Esophagus squamous epithelium (tissue), 5 donors: ENCODE measurements at places on chromosomes 7 and 10.

- no peak for DNase-seq
These were observed 215.1 kb downstream of the STK31 start for GRCh38 chr7:23925088-23925487.

DNA sequence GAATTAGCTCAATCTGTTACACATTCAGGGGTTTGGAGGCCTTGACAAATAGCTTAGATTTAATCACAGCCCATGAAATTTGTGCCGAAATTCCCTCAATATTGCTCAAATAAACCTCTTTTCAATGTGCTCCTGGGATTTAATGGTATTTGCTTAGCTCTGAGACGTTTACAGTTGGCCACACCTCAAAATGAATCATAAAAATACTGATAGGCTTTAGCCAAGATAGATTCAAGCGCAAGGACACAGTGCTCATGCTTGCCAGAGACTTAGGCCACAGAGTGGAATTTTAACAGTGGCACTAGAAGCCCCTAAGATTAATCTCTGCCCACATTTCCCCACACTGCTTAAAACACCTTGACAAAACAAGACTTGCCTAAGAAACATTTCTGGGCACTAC is 2.3 kb upstream of the SEMA3C start:
- DNase-seq: no peak

GRCh38 chr10:70052462-70053217 is at the start of gene MACROH2A2:
Gene MACROH2A2, plus strand, starts transcription at chr10:70052846. Its CDS starts 22,813 bp downstream, at chr10:70075659.
- DNase-seq: no peak

DNA sequence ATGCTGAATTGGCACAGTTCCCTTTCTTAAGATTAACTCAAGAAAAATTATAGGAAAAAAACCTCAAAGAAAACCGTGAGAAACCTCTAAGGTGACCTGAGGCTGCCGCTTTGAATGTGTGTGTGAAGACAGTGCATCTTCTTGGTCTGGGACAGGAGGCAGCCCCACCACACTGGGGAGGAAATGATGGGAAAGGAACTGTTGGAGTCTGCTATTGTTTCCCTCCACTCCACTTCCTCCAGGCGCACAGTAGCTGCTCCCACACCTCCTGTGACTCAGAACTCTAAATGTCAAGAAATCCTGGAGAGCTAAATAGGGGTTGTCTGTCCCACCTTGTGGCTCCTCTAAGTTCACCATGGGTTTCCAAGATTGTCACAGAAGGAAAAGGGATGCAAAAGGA is 179.4 kb downstream of the PDE1C start:
- DNase-seq: no peak

DNA sequence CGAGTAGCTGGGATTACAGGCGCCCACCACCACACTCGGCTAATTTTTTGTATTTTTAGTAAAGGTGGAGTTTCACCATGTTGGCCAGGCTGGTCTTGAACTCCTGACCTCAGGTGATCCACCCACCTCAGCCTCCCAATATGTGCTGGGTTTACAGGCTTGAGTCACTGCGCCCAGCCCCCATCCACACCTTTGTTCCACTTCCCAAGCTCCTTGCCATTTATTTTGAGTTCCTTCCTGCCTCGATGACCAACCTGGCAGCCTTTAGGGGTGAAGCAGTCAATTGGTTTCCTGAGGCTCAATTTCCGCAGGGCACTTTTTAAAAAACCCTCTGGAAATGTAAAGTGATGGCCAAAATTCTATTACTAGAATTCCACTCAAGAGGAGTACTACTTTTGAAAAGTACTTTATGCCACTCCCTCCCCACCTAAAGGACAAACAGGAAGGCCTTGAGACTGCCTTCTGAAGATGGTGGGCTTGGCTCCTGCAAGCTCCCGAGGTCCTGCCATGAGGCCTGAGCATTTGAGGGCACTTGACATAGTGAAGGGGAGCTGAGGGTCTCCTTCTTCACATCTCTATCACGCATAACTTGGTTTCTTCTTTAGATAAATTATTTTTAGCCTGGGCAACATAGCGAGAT is 32.5 kb upstream of the RBM33 start:
- DNase-seq: no peak

- no peak for DNase-seq
These were observed 20.3 kb upstream of the SFRP5 start for GRCh38 chr10:97791824-97792721.

GRCh38 chr10:76047521-76047920 is 616.1 kb downstream of the LRMDA start:
- DNase-seq: no peak

DNA sequence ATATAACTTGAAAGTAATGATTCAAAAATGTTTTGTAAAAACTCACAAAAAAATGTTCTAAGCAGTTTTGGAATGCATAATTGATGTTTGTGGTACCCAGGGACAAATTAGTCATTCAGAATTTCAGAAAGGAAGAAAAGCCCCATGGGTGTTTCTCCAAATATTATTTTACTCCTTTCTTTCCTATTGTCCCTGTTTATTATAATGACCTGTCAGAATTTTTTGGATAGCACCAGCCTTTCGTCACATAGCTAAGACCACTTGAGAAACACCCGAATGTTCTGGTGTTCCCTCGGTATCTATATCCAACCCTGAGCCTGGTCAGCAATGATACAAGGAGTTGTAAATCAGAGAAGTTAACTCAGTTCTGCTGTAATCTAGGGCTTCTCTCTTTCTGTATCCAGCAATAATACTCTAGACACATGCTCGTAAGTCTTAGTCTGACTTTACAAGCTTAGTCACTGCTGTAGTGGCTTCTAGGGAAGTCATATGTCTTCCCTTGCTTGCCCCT is 64.8 kb upstream of the MEOX2 start:
- no peak for DNase-seq

DNA sequence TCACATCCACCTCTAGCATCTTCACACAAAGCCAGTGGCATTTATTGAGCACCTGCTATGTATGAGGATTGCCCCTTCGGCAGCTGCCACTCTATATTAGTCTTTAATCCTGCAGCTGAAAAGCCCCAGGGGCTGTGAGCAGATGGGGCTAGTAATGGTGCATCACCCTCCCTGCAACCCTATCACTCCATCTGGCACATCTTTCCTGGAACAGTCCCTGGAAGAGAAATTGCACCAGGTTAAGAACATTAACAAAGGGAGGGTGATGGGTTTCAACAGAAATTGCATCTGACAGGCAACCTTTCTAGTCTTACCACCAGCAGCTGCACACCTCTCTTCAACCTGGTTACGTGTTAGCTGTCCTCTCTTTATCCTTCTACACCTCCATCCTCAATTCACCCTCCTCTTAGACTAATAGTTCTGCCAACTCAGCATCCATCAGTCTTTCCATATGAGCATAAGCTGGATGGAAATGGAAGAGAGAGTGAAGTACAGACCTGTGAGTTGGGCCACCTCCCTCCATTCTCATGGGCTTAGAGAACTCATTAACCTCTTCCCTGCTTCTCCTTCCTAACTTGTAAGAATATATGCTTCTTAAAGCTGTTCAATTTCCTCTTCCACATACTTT is 168.6 kb upstream of the NEBL start:
- DNase-seq: no peak

DNA sequence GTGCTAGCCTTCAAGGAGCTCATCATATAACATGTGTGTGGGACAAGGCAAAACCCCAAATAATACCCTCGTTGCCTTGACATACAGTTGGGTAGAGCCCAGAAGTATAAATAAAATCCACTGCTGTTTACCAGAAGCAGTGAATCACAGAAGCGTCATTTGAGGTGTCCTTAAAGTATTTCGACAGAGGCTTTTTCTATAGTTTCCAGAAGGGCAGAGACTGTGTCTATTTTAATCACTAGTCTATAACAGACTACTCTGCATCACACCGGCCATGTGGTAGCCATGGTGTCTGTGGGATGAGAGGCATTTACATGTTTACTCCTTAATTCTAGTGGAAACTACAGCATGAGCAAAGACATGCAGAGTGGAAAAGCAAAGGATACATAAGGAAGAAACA is 131.3 kb downstream of the CTTNBP2 start:
- DNase-seq: no peak

DNA sequence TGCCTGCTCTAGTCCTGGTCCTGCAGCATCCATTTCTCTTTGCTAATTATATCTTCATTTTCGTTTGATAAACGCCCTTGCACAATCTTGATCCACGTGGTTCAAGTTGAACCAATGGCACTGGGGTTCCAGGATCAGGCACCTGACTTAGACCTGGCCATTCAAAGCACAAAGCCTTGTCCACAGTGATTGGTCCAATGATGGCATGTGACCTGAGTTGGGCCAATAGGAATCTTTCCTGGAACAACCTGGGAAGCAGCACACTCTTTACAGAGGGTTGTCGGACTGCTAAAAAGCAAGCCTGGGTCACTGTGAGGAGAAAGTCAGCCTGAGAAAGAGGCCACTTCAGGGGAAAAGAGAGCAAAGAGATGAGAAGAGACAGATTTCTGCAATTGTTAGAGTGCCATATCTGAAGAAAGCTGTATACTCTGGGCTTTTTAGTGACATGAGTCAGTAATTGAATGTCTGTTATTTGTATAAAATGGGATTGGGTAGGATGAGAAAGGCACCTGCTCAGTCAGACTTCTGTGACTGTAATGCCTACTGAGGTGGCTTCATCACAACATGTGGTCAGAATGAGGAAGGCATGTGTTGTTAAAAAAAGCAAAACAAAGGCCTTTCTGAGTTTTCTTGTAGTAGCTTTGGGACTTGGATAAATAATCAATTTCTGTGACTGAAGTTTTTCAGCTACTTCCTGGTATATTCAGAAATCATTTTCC is 4.4 kb upstream of the STEAP4 start:
- DNase-seq: no peak

DNA sequence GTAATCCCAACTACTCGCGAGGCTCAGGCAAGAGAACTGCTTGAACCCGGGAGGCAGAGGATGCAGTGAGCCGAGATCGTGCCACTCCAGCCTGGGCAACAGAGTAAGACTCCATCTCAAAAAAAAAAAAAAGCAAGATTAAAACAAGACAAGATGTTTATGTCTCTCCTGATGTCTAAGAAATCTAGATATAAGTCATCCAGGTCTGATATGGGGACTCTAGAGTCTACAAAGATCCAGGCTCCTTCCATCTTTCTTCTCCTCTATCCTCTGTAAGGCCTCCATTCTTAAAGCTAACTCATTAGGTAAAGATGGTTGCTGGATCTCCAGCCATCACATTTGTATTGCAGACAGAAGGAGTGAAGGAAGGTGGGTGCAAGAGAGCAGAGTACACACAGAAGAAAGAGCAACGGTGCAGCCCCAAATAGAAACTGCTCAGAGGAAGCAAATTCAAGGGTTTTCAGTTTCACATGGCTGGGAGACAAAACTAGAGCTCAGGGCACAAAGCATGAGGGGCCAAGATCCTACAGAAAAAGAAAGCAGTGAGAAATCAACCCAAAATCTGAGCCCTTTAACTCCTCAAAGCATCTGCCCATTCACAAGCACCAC is 57.6 kb downstream of the USP6NL start:
- no peak for DNase-seq

- DNase-seq: no peak
These were observed 45.5 kb upstream of the PIK3CG start for GRCh38 chr7:106819546-106819945.

GRCh38 chr7:69808391-69808790 is 210.1 kb downstream of the AUTS2 start:
- DNase-seq: no peak

DNA sequence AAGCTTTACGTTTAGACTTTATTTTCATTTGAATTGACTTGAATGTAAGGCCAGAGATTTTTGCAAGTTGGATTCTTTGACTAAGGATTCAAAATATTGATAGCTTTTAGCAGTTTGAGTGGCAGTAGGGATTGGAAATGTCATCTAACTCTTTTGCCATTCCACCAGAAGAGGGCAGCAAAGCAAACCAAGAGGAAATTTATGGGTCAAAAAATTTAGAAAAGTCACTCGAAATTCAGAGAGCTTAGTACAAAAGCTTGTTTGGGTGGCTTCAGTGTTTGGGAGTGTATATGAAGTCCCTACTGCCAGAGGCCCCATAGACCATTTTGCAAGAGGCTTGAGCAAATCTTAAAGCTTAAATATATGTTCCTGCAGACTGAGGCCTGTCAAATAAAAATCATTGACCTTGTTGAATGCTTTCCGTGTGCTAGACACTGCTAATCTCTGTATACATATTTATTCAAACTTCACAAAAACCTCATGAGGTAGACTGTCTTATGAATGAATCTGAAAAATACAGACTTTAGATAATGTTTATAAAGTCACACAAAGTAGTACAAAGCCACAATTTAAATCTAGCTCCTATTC is 44.6 kb upstream of the RSBN1L start:
- DNase-seq: no peak

DNA sequence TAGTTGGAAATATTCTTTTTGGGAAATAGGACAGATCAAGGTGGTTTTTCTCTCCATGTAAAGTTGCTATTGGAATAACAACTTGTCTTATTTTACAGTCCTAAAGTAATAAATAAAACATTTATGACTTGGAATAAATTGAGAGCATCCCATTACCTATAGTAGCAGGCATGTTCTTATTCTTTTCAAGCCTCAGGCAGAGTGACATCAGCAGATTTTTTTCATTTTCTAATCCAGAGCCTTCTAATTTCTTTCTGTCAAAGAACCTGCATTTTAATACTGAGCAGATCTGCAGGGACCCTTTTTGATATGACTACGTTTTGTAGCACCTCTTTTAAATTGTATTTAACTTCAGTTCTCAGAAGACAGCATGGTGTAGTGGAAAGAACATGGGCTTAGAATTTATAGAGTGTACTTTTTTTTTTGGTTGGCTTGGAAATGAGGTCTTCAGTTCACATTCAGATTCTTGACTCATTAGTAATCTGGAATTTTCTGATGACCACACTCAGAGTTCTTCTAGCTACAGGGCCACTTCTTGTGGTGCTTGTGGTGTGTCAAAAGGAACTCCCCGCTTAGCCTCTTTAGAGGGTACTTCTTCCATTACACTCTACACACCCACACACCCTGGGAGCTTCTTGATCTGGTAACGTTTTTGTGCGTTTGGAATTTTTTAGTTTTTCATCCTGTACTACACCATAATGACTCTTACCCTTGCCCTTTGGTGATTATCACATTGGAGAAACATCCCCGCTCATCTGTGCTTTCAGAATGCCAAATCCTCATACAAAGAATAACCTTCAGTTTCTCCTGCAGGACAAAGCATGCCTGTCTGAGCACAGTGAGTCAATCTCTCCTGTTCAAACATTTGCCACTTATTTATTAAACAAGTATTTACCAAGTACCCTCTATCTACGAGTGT is 34.6 kb downstream of the AGK start:
- DNase-seq: no peak

DNA sequence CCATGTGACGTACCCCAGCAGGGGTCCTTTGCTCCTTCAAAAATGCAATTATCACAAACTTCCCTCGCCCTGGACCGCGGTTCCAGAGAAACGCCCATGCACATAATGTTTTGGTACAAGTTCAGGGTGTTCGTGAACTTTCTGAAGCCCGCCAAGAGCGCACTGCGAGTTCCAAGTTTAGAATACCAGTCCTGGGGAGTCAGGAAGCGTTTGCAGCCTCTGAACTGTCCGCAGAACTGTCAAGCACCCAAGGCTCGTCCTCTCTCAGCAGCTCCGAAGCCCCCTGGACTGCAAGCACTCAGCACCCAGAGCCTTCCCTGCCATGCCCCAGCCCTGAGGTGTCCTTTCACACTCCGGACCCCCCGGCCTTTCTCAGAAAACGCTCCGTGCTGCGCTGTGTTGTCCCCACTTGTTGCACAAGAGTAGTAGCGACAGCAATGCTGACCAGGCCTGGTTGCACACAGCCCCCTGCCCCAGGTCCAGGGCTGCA is 30.3 kb downstream of the CALML3 start:
- no peak for DNase-seq

GRCh38 chr10:11245510-11245909 is 227.8 kb downstream of the CELF2 start:
- DNase-seq: no peak
